ENCODE measurements at places on chromosomes 13 and 19.
A peak's percentile ranks its signal among the peaks of the same experiment; 100 is the strongest.

DNA sequence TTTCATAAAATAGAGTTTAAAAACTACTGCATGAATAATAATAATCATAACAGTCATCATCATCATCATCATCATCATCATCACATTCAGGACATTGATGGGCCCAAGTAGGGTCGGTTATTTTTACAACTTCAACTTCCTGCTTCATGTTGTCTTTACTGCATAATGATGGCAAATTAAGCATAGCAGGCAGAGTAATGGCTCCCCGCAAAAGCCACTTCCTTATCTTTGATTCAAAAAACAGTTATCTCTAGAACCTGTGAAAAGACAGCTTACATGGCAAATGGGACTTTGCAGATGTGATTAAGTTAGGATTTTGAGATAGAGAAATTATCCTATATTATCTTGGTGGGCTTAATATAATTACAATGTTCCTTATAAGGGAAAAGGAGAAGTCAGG is 792.9 kb downstream of the LIG4 start:
- DNase-seq, result no peak

DNA sequence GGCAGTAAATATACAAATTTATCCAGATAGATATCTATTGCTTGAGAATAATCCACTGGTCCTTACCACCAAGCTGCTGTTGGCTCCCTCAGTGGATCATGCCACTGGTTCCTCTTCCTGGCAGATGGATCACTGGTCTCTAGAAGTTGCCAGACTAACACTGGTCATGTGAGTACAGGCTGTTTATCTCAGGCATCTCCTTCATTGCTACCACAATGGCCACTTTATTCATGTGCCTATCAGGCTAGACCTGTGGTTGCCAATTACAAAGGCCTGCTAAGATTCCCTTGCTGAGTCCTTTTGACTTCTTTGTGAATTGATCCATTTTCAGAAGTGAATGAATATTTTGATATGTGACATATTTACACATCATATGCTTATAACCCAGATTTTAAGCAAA is 1659.5 kb upstream of the PCDH20 start:
- no peak for DNase-seq

- no peak for DNase-seq
Observed at GRCh38 chr19:18651733-18652132, 14.9 kb downstream of the KLHL26 start.

DNA sequence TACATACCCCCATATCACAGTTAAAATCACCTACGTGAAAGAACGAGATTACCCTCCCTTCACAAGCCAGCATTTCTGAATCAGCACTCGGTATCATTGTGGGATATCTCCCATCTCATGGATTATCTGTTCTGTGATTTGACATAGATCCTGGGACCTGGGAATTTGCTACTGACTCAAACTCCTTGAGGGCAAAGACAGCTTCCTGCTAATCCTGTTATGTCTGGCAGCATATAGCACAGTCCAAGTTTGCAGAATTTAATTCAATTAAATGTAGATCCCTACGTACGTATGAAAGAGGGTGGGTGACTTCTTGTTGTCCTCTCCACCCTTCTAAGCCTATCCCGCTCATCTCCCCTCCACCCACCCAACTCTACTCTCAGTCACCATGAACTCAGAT is 476.5 kb downstream of the KLF5 start:
- no peak for DNase-seq

DNA sequence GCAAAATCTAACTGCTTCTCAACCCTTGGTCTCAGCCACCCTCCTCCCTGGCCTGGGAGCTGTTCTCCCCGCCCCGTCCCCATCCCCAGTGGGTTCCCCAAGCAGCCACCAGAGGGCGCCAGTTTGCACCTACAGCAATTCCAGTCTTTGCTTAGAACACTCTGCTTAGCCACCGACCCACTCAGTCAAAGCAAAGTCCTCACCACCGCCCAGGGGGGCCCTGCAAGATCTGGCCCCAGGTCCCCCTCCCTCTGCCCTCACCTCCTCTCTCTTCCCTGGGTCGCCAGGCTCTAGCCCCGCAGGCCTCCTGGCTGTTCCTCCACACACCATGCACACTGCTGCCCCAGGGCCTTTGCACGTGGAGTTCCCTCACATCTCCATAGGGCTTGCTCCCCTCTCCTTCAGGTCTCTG is 12.4 kb downstream of the TMEM143 start:
- DNase-seq, result peak; percentile 50

DNA sequence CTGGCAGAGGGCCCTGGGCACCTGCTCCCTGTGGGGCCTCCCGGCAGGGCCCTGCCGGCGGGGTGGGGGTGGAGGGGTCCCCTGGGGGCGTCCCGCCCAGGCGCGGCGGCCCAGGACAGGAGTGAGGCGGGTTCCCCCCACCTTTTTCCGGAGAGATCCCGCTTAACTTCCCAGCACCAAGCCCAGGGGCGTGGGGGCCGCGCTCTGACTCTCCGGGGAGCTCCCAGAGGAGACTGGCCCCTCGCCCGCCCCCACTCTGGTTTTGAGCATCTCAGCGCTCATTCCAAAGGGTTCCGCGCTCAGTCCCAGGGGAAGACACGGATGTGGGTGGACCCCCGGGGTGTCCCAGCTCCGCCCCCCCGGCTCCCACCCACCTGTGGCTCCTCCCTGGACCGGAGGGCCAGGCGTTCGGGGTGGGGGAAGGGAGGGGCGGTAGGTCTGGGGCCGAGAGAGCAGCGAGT is 476 bp downstream of the C2CD4C start:
- peak; percentile 23 for DNase-seq

DNA sequence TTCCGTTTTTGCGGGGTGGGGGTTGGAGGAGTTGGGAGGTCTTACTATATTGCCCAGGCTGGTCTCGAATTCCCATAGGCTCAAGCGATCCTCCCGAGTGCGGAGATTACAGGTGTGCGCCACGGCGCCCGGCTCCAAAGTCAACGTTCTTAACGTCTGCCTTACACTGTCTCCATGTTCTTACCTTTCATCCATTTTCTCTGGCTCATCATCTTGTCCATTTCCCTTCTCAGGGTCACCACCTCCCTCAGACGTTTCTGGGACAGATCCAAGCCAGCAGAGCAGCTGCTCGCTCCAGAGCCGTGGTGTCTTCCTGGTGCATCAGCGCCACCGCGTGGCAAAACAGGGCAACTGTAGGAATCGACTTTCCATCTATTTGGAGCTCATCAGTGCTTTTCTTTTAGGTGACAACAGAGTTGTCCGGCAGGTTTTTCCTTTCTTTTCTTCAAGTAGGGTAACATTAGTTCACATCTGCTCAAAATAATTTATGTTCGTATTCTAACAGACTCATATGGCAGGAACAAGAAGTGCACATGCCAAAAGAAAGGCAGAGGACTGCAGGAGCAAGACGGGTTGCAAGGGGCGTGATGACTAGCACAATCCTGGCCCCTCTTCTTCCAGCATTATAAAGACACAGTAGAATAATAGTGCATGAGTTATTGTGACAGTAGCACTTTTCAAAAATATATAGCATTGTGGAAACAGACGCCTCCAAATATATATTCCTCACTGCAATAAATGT is 103.1 kb upstream of the ABCC4 start:
- DNase-seq, result peak; percentile 49

- DNase-seq, result no peak
Observed at GRCh38 chr19:22783651-22784410, at the start of gene ZNF99. Gene ZNF99 (minus strand): TSS chr19:22784151. CDS start chr19:22784016, 135 bp downstream.

DNA sequence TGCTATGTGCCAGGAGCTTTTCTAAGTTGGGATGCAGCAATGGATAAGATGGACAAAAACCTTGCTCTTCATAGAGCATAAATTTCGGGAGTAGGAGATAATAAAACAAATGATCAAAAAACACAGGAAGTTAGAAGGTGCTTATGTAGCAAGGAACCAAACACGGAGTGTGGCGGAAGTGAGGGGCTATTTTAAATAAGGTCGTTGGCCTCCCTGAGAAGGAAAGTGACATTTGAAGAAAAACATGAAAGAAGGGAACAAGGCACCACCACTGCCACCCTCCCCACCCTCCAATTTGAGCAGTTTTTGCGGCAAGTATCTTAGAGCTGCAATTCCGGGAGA is 3.2 kb upstream of the GSX1 start:
- no peak for DNase-seq

- no peak for DNase-seq
Observed at GRCh38 chr19:1765904-1766799, 12.8 kb downstream of the ONECUT3 start.

GRCh38 chr13:112574416-112574815 is 13.5 kb downstream of the TUBGCP3 start:
- no peak for DNase-seq

- no peak for DNase-seq
Observed at GRCh38 chr13:113903912-113904311, 40.0 kb upstream of the GAS6 start.

DNA sequence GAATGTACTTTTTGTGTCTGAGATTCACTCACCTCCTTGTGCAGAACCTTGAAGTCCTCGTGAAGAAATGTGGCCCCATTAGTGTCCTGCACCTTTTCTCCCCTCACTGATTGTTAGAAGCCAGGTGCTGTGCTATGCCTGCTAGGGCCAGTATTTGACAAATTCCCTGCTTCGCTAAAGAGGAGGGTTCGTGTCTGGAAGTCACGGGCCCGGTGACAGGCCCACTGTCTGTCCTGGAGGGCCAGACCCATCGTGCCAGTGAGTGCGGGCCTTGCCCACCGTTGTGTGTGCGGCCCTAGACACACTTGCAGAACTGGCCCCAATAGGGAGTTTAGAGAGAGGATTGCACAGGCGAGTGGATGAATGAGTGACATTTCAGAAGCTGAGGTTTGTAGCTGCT is 36.8 kb upstream of the GAS6 start:
- no peak for DNase-seq

- peak; percentile 50 for DNase-seq
Observed at GRCh38 chr19:45809643-45810159, 5.4 kb downstream of the RSPH6A start.

GRCh38 chr19:29833614-29834261 is 21.9 kb downstream of the CCNE1 start:
- no peak for DNase-seq

DNA sequence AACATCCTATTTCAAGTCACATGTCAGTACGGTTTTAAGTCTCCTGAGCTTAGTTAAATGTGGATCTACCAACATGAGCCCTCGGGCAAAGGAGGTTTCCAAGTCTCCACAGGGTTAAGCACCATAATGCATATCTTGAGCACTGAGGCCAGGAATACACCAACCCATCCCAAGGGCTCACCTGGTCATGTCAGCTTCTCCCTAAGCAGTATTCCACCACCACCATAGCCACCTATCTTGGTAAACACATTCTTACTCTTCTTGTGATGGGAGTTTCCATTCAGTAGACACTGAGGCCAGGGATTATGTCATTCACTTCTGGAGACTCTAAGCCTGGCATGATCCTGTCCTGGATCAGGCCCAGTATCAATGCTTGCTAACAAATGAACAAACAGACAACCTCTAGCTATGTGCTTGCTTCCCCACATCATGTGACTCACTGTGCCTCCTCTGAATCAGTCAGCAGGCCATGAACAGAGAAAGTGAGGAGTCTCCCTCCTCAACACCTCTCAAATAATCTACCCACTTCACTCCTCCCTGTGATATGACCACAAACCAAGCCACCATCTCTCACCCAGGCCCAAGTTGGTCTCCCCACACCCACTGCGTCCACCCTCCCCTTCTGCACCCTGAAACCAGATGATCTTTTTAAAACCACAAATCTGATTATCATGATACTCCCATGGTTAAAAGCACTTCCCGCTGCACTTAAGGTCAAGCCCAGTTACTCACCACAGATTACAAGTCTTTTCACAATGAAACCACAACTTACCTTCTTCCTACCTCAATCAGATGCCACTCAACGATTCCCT is 5.8 kb downstream of the PEG3 start:
- no peak for DNase-seq

Measured in NCI-H774 (cell line).